ENCODE measurements at places on chromosomes 6 and 20. TPM values are rescaled to one million over a fixed set of nuclear protein-coding genes. Genes with fewer than 3 reads are reported as not detected.

Gene APOM
- 2.4 TPM for polyA plus RNA-seq

Gene REM1
- 3.2 TPM for polyA plus RNA-seq

- H3K4me1 ChIP-seq, result peaks cover 8% of the 10 kb centered on the region
- peaks cover 16% of the 10 kb centered on the region for H3K36me3 ChIP-seq
- H3K4me3 ChIP-seq, result no peak overlapping the region
Observed at GRCh38 chr6:16277101-16277981, 39.0 kb downstream of the GMPR start.

- H3K4me1 ChIP-seq, result peaks cover 8% of the 10 kb centered on the region
- H3K36me3 ChIP-seq, result no peaks in the 10 kb centered on the region
- peak overlapping the region; percentile 29 for H3K27ac ChIP-seq
- DNase-seq, result peak; percentile 27
- no peaks in the 10 kb centered on the region for H3K27me3 ChIP-seq
Observed at GRCh38 chr6:47440719-47441118, 36.9 kb upstream of the CD2AP start.

- no peak for DNase-seq
- peaks cover 16% of the 10 kb centered on the region for H3K36me3 ChIP-seq
- peaks cover 17% of the 10 kb centered on the region for H3K4me1 ChIP-seq
- H3K4me3 ChIP-seq, result no peak overlapping the region
Observed at GRCh38 chr6:85680388-85680787, 37.7 kb upstream of the SYNCRIP start.

Gene CLPSL2
- polyA plus RNA-seq, result not detected

DNA sequence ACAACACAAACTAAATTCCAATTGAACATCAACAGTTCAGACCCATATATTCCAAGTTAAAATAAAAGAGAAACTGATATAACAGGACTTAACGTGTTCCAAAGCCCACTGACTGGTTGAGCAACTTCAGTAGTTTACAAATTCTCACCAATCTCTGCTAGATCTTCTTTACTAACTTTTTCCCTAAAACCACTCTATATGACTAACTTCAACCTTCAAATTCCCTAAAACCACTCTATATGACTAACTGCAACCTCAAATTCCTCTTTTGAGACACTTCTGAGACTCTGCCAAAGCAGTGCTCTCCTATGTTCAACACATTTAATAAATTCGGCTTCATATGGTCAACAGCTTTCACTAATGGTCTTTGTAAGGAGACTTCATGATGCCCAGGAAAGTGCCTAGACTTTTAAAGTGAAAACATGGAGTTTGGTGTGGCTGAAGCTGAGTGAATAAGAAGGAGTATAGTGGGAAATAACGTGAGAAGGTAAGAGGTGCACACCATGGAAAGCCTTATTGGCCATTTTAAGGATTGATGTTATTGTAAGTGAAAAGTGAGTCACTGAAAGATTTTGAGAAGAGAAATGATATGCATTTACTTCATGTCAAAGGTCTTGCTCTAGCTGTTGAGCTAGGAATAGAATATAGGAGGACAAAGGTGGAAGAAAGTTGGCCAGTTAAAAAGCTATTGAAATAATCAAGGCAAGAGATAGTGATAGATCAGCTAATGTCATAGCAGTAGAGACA, 134.0 kb upstream of the HCRTR2 start:
- H3K4me3 ChIP-seq, result no peak overlapping the region
- H3K36me3 ChIP-seq, result no peaks in the 10 kb centered on the region
- H3K27ac ChIP-seq, result no peak overlapping the region
- no peaks in the 10 kb centered on the region for H3K4me1 ChIP-seq
- DNase-seq, result no peak
- H3K27me3 ChIP-seq, result no peaks in the 10 kb centered on the region

DNA sequence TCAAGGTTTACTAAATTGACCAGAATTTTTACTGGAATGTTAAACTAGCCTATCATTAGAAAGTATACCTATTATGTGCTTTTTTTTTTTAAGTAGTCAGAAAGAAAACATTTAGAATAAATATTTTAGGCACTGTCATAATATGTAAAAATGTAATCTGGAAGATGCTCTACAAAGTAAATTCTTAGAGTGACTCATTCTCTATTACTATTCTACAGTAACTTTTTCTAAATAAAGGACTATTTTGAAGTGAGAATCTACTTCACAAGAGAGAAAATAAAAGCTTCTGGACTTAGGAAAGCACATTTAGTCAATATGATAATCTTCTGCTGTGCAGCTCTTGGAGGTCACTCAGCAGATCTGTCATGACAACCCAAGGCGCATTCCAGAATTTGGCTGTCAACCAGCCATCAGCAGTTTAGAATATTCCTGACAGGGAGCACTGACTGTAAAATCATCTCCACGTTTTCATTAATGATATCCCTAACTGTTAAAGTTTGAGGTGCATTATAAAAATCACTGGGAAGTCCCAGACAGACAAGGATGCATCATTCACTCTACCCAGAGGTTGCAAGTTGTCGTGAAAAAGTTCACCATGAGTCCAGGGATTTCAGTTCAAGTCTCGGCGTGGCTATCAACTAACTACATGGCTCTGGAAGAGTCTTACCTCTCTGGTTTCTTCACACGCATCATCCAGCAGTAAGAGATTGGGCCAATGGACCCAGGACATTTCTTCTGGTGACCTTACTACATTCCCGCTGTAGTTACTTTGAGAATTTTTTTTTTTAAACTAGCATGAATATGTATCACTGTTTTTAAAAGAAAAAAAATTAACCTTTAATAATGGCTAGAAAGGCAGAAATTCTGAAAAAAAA, 374.9 kb downstream of the GJA1 start:
- no peak for DNase-seq
- H3K4me1 ChIP-seq, result no peaks in the 10 kb centered on the region
- H3K4me3 ChIP-seq, result no peak overlapping the region

Gene FOXQ1
- not detected for polyA plus RNA-seq

GRCh38 chr6:128516514-128516898, 3.9 kb downstream of the PTPRK start:
- no peak overlapping the region for H3K4me3 ChIP-seq
- H3K4me1 ChIP-seq, result peaks cover 18% of the 10 kb centered on the region
- no peak for DNase-seq
- H3K36me3 ChIP-seq, result no peaks in the 10 kb centered on the region
- H3K27ac ChIP-seq, result peak overlapping the region; percentile 20

Gene GNRH2
- polyA plus RNA-seq, result not detected

Data from heart left ventricle (tissue), 16 donors.